ENCODE measurements at places on chromosomes 6 and 20. TPM values are rescaled to one million over a fixed set of nuclear protein-coding genes. Genes with fewer than 3 reads are reported as not detected.
A peak's percentile ranks its signal among the peaks of the same experiment; 100 is the strongest.

Gene DLK2
- total RNA-seq, result 0.61 TPM

GRCh38 chr20:19775353-19776253, 17.5 kb downstream of the RIN2 start:
- no peak overlapping the region for H3K4me3 ChIP-seq
- peaks cover 78% of the 10 kb centered on the region for H3K4me1 ChIP-seq
- peak overlapping the region; percentile 61 for H3K27ac ChIP-seq
- no peaks in the 10 kb centered on the region for H3K27me3 ChIP-seq

Gene LY6G6C
- not detected for total RNA-seq

GRCh38 chr6:157629220-157629619, 193.8 kb upstream of the SNX9 start:
- no peaks in the 10 kb centered on the region for H3K4me1 ChIP-seq
- no peaks in the 10 kb centered on the region for H3K36me3 ChIP-seq
- no peak overlapping the region for H3K4me3 ChIP-seq
- H3K27me3 ChIP-seq, result no peaks in the 10 kb centered on the region
- no peak overlapping the region for H3K27ac ChIP-seq
- DNase-seq, result no peak

GRCh38 chr20:10367943-10368701, 65.9 kb downstream of the MKKS start:
- no peaks in the 10 kb centered on the region for H3K27me3 ChIP-seq
- no peak overlapping the region for H3K4me3 ChIP-seq
- no peaks in the 10 kb centered on the region for H3K36me3 ChIP-seq
- H3K27ac ChIP-seq, result no peak overlapping the region
- no peak for DNase-seq

DNA sequence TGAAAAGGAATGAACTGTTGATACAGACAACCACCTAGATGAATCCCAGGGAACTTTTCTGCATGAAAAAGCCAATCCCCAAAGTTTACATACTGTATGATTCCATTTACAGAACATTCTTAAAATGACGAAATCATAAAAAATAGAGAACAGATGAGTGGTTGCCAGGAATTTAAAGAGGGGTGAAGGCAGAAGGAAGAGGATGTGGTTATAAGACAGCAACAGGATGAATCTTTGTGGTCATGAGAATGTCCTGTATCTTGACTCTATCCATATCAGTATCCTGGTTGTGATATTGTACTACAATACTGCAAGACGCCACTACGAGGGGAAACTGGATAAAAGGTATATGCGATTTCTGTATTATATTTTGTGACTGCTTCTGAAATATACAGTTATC, 70.1 kb upstream of the EMILIN3 start:
- no peaks in the 10 kb centered on the region for H3K27me3 ChIP-seq
- peaks cover 14% of the 10 kb centered on the region for H3K36me3 ChIP-seq
- DNase-seq, result no peak
- H3K4me3 ChIP-seq, result no peak overlapping the region

DNA sequence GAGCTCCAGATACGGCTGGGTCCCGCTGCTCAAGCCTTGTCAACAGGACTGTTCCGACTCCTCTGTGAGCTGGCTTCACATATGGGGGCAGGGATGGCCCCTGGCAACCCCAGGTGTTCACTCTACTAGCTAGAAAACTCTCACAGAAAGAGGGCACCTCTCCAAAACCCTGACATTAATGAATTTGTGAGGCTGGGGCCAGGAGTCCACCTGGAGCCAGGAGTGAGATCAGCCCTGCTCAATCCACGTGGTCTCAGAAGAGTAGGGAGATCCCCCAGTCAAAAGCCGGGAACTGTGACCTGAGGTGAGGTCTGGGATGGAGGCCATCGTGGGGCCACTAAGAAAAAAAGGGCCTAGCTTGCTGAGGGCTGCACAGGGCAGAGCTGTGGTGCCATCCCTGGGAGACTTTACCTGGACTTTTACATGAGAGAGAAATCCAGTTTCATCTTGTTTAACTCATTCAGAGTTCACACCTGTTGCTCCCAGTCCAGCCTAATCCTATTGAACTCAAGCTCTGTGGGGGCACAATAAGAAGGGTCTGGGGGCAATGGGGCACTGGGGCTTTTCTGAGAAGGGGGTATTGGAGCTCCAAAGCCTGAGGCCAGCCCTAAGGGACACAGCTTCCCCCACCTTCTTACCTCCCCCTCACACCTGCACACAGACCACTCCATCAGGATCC, 144.3 kb upstream of the MLN start:
- H3K4me1 ChIP-seq, result no peaks in the 10 kb centered on the region
- H3K36me3 ChIP-seq, result no peaks in the 10 kb centered on the region
- no peak for DNase-seq

Gene CD109
- 18.0 TPM for total RNA-seq

Gene BEND6
- total RNA-seq, result not detected

GRCh38 chr6:137304020-137304780, 85.0 kb upstream of the IFNGR1 start:
- no peak overlapping the region for H3K4me3 ChIP-seq
- no peaks in the 10 kb centered on the region for H3K36me3 ChIP-seq
- peaks cover 35% of the 10 kb centered on the region for H3K4me1 ChIP-seq

Gene SOX18
- 37.0 TPM for total RNA-seq

DNA sequence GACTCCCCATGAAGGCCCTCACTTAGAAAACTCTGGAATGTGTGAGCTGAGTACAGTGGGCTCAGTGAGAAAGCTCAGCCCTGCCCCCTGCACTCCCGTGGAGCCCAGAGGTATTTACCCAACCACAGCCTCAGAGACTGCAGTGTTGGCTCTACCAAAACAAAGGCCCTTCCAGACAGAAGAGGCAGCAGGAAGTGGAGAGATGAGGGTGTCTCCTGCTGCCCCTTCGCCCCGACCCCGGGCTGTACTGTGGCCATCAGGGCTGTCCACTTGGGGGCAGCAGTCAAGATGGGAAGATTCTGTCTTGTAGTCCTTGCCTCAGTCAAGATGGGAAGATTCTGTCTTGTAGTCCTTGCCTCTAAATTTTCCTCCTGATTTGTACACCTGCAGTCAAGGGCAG, 341.3 kb downstream of the TAF4 start:
- no peak overlapping the region for H3K27ac ChIP-seq
- peak; percentile 14 for DNase-seq
- no peak overlapping the region for H3K4me3 ChIP-seq
- no peaks in the 10 kb centered on the region for H3K4me1 ChIP-seq

- no peak for DNase-seq
- no peak overlapping the region for H3K4me3 ChIP-seq
- peaks cover 22% of the 10 kb centered on the region for H3K4me1 ChIP-seq
- peak overlapping the region; percentile 68 for H3K27ac ChIP-seq
These were observed 125.1 kb upstream of the COL21A1 start for GRCh38 chr6:56372406-56372995.

GRCh38 chr6:128368213-128368944, 152.0 kb downstream of the PTPRK start:
- DNase-seq, result no peak
- no peaks in the 10 kb centered on the region for H3K36me3 ChIP-seq
- H3K27ac ChIP-seq, result no peak overlapping the region
- H3K27me3 ChIP-seq, result no peaks in the 10 kb centered on the region

GRCh38 chr6:109628158-109629000, 62.6 kb downstream of the AK9 start:
- H3K27ac ChIP-seq, result no peak overlapping the region

DNA sequence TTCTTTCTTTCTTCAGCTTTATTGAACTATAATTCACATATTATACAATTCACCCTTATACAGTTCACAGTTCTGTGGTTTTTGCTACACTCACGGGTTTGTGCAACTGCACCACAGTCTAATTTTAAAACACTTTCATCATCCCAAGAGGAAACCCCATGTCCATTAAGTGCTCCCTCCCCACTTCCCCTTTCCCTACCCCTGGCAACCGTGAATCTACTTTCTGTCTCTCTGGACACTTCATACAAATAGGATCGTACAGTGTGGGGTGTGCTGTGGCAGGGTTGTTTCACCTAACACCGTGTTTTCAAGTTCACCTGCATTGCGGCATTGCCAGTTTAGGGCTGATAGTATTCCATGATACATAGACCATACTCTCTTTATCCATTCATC, 118.8 kb downstream of the PHACTR3 start:
- H3K4me3 ChIP-seq, result no peak overlapping the region
- no peaks in the 10 kb centered on the region for H3K27me3 ChIP-seq
- DNase-seq, result no peak
- H3K36me3 ChIP-seq, result no peaks in the 10 kb centered on the region
- no peaks in the 10 kb centered on the region for H3K4me1 ChIP-seq

DNA sequence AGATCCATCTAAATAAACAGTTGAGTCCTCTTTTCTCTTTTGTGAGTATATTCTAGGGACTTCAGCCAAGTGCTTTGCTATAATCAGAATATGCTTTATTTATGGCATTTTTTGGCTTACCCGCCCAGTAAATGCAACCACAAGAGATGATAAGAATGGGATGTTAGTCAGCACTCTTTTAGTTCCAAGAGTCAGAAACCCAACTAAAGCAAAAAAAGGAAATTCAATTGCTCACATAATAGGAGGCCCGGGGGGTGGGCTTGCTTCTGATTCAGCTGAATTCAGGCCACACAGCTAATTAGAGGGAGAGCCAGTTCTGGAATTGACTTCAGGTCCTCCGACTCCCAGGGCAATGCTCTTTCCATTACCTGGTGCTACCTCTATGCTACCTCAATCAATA, 250.6 kb downstream of the FARS2 start:
- H3K4me3 ChIP-seq, result no peak overlapping the region
- DNase-seq, result no peak
- H3K27me3 ChIP-seq, result no peaks in the 10 kb centered on the region
- no peaks in the 10 kb centered on the region for H3K36me3 ChIP-seq

Gene CLDN20
- total RNA-seq, result not detected

DNA sequence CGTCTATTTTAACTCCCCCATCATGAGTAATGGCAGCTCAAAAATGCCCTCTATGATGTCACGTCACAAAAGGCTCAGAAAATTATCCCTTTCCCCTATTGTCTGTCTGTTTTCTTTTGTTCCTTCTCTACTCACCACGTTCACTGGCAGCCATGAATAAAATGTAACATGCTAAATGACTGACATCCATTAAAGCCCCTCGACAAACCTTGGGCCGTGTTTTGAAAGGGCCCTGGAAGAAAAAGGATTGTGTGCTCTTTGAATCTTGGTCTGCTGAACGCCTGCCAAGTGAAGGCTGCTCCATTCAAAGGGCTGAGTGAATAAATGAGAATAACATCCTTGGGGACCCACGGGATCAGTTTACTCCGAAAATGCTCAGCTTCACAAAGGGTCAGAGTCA, 118.7 kb downstream of the RPS12 start:
- no peaks in the 10 kb centered on the region for H3K36me3 ChIP-seq
- H3K27me3 ChIP-seq, result peaks cover 4% of the 10 kb centered on the region
- no peak for DNase-seq
- H3K27ac ChIP-seq, result no peak overlapping the region
- no peaks in the 10 kb centered on the region for H3K4me1 ChIP-seq

DNA sequence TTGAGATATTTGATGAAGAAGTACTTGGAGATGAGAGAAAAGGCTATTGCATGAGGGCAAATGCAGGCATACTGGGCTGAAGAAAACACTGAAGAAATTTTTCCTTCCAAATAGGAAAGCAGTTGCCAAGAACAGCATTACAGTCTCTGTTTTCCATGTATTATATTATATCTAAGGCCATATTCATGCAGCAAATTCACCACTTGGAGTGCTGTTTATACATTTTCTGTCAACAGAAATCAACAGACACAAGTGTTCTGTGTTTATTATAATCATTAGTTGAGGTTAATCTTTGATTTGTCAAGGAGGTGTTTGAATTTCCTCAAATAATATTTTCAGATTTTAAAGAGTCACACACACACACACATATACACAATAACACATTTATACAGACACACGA, 268.8 kb upstream of the PLCB4 start:
- H3K4me3 ChIP-seq, result no peak overlapping the region
- no peaks in the 10 kb centered on the region for H3K27me3 ChIP-seq
- H3K27ac ChIP-seq, result no peak overlapping the region
- no peak for DNase-seq
- peaks cover 4% of the 10 kb centered on the region for H3K4me1 ChIP-seq

- H3K27ac ChIP-seq, result peak within 1 kb of the TSS; percentile 85
- peak within 1 kb of the TSS; percentile 66 for H3K4me3 ChIP-seq
- no peaks in the 10 kb centered on the region for H3K27me3 ChIP-seq
- peak; percentile 84 for DNase-seq
- H3K36me3 ChIP-seq, result no peaks in the 10 kb centered on the region
- peaks cover 14% of the 10 kb centered on the region for H3K4me1 ChIP-seq
These were observed at the start of gene MARCKS for GRCh38 chr6:113856625-113857555. Gene MARCKS, plus strand, starts transcription at chr6:113857345. Its CDS starts 401 bp downstream, at chr6:113857746.

Gene SNAP25
- total RNA-seq, result not detected

Gene SEC63
- 64.9 TPM for total RNA-seq

DNA sequence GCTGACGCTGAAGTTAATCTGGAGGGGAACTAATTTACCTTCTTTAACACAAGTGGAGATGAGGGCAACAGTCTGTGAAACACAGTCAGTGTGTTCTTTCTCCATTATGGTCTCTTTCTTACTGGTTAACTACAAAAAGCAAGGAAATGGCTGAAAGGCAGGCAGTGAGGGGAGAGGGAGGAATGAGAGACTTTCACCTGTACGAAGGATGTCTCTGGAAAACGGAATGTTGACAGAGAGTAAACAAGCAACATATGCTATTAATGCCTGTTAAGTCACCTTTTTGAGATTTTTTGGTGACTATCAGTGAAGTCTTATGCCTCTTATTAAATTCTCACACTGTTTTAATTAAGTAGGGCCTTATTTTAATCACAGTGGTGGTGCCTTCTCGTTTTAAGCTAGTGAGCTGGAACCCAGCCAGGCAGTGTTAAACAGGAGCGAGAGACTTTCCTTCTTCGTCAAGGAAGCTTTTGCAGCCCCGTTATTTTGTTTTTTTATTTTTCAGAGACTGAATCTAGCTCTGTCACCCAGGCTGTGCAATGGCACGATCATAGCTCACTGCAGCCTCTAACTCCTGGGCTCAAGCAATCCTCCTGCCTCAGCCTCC, 165.6 kb downstream of the ATXN1 start:
- H3K4me1 ChIP-seq, result no peaks in the 10 kb centered on the region
- no peak overlapping the region for H3K27ac ChIP-seq

Measured in heart left ventricle (tissue), 16 donors.